ENCODE measurements at places on chromosomes 4 and X.
A peak's percentile ranks its signal among the peaks of the same experiment; 100 is the strongest.

DNA sequence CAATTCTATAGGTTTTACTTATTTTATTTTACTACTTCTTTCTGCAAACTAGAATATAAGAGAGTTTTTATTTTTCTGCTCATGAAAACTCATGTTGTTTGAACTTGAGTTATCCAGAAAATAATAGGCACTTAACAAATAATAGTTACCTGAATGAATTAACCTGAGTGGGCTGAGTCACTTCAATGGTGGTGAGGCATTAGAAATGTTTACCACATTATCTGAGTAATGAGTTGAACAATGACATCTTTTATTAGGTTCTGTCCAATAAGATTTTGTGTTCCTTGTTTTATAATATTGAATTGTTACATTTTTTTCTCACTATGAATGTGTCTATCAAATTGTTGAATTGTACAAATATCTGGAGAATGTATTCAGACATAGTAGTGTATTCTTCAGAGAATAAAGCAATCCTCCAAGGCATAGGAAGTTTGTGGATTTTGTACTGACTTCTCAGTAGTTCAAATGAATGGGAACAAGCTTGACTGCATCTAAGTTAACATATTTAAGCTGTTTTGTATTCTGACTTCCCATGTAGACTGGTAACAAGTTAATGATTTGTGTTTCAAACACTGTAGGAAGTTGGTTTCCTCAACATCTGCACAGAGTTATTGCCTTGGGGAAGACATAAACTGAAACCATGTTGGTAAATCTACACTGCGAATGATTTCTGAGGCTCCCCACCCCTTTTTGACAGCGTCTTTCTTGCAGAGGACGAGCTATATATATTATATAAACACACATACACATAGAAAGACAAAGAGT lies 1808.9 kb upstream of the TENM3 start:
- no peak for DNase-seq

DNA sequence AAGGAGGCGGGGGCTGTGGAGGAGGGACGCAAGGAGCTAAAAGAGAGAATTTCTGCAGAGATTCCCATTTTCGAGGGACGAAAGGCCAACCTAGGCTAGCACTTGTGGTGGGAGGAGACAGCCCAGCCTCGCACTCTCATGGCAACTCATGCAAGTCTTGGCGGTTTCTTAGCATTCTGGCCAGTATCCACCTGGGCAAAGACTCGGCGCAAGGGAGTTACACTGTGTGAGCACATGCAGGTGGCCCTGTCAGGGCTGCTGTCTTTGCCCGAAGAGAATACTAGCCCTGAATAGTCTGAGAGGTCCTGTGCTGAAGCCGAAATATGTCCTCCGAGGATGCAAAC lies 15.5 kb downstream of the MCF2 start:
- no peak for DNase-seq

GRCh38 chr4:17493619-17494018 lies 18.3 kb downstream of the QDPR start:
- DNase-seq: no peak

GRCh38 chrX:24465532-24465865 lies 413 bp downstream of the PDK3 start:
- no peak for DNase-seq

GRCh38 chrX:121407627-121408026 lies 360.2 kb downstream of the GLUD2 start:
- DNase-seq: no peak

GRCh38 chrX:16978193-16978984 lies 31.9 kb downstream of the REPS2 start:
- no peak for DNase-seq

DNA sequence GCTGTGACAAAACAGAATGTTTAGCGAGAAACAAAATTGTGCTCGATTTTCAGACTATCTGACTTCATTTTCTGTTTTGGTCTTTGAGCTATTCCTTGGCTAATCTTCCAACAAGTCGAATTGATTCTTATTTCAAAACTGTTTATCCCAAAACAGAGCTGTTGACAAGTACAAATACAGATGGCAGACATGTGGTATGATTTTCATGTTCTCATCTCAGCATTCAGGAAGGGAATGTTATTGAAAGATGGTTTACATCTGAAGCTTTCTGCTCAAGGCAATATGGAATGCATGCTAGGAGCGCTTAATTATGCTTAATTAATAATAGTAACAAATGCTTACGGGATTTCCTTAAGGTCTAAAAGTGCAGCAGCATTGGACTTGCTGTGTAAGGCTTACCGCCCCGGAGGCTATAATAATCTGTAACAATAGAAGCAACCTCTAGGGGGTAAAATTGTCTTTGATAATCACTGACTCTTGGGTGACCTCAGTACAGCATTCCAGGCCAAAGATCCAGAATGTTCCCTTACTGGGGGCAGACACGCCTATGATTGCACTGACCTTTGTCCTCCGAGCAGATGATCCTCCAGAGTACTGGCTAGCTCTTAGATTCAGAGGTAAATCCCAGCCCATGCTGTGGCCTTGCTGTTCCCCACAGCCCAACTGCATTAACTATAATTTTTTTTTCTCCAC lies 16.4 kb downstream of the LSM6 start:
- DNase-seq: peak; percentile 8

DNA sequence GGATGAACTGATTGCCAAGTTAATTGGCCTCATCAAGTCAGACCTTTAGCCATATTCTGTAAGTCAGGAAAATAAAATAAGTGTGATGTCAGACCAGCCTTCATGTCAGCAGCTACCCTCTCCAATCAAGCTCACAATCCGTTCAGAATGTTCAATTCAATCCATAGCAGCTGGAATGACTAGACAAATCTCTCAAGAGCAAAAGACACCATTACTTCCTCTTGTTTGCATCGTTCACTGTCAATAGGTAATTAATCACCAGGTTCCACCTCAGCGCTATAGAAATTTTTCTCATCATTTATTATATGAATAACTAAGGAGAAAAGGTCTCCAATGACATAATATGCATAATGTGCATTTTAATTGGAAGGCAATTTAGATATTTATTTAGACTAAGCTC lies 321.0 kb upstream of the GRIA3 start:
- DNase-seq: no peak

- no peak for DNase-seq
Observed at GRCh38 chrX:37075892-37076595, 67.9 kb downstream of the FAM47C start.

DNA sequence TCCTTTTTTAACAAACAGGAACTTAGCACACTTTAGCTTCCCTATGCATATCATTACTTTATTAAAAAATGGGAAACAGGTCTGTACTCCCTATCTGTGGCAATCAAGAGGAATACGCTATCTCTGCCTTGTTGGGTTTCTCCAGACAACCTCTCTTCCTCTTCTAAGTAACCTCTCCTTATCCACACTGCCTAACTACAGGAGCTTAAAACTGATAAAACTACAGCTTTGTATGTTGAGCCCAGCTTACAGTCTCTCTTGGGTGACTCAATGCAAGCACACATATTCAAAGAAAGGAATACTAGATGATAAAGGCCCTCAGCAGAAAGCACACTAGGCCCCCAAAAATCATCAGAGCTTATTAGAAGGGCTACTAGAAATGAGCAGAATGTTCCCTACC lies 8.9 kb downstream of the NUP62CL start:
- DNase-seq: no peak

DNA sequence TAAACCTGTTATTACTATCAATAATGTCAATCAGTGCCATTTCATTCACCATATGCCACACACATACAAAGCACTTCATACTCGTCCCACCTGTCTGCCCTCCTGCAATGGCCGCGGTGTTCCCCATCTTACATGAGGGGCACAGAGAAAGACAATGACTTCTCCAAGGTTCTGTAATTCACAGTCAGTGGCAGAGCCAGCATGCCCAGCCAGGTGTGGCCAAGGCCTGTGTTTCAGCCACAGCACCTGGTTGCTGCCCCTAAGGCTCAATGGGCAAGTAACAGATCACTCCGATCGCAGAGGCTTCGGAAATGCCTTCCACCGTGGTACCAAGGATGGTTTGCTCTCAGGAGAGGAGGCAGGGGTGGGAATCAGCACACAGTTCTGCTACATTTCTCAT lies 10.9 kb downstream of the AFAP1 start:
- DNase-seq: no peak

- DNase-seq: peak; percentile 34
Observed at GRCh38 chrX:107025545-107025944, 25.5 kb upstream of the MORC4 start.

DNA sequence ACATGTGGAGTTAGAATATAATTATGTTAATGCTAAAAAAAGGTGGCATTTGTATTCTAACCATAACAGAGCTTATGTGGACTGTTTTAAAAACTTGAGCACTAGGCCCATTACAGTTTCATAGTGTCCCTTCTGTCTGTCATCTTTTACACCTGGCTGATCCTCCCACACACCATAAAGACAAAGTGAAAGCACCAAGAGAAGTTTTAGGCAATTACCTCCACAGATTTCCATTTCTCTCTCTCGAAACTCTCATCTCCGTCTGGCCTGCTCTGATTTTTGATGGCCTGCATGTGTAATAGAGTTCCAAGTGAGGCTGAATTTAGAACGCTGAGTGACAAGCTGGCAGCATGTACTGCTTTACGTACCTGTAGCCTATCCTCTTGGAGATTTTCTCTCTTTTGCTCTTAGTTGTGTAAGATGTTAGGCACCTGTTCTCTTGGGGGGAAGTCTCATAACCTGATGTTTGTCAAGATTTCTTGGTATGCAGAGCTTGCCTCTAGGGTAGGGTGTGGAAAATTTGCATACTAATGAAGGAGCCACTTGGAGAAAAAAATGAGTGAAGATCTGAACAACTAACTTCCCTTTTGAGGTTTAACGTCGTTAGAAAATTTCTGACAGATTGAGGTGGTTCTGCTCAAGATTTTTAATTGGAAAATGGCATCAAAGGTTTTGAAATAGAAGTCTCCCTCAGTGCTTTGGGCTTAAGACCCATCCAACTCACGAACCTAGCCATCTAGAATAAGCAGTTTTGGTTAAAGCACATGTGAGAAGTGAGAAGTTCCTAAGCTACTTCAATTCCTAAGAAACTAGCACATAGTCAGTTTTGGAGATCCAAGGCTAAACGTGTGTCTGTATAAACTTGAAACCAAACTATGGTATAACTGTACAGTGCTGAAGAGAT lies 57.6 kb upstream of the RAP1GDS1 start:
- no peak for DNase-seq

- peak; percentile 84 for DNase-seq
Observed at GRCh38 chr4:3285558-3286334, 7.1 kb upstream of the RGS12 start.

- peak; percentile 3 for DNase-seq
Observed at GRCh38 chr4:56038487-56039162, 89.9 kb downstream of the CEP135 start.

DNA sequence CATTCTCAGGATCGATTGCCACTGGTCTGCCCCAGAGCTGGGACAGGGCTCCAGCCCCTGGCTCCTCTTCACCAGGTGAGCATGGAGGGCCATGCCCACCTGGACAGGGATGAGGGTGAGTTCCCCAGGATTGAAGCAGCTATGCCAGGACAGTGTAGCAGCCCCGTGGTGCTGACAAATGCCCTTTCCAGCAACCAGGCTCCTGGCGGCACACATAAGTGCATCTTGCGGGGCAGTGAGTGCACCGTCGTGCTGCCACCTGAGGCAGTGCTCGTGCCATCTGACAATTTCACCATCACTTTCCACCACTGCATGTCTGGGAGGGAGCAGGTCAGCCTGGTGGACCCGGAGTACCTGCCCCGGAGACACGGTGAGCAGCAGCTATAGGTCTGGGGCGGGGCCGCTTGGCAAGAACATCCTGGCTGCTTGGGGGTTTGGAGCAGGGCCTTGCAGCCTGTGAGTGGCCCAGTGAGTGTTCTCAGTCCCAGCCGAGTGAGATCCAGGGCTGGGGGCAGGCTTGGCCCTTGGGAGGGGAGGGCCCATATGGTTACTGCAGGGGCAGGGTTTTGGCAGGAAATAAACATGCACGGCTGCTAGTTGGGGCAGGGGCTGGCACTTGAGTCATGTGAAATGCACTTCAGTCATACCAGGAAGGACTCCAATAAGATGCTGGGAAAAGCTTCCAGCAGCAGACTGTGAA lies 6.1 kb downstream of the IL9R start:
- no peak for DNase-seq

DNA sequence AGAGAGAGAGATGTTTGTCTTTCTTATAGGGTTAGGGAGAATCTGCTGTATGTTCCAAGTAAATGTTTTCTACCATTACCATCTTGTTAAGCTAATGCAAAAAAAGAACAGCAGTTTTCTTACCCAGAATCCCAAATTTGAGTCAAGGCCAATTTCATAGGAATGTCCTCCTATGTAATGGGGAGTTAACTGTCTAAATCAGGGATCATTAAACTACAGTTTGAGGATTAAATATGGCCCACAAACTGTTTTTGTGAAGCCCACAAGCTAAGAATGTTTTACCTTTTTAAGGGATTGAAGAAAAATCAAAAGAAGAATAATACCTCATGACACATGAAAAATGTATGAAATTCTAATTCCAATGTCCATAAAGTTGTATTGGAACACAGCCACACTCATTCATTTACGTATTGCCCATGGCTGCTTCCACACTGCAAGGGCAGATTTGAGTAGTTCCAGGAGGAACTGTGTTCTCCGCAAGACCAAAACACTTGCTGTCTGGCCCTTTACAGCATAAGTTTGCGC lies 113.2 kb upstream of the SPRY1 start:
- DNase-seq: no peak

DNA sequence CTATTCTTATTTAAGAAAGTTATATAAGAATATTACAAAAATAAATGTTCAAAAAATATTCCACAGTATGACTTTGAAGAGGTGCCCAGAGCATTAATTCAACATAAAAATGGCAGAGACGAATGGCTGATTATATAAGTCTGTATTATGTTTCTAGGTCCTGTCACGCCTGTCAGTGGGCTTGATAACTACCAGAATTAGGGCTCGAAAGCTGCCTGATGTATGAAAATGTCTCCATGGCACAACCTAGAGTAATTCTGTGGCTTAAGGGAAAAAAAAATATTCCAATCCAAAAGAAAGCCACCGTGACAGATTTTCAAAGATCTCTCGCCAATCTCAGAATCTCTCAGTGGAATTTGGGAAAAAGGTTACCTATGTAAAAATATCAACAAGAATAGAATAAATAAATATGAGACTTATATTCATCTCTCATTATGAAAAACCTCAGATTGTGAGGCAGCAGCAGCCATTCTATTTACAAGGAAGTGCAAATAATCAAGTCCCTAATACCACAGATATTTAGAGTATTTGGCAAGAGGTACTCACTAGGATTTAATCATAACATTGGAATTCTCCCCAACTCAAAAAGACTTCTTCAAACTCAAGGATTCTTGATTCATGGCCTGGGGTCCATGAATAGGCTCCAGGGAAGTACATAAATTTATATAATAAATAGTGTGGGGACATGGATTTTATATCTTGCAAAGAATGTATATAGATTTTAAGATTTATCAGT lies 489.1 kb upstream of the INTU start:
- DNase-seq: peak; percentile 78

GRCh38 chrX:83829874-83830273 lies 31.1 kb upstream of the CYLC1 start:
- DNase-seq: no peak

All from EH (cell line).